ENCODE measurements at places on chromosomes 3 and 15.

DNA sequence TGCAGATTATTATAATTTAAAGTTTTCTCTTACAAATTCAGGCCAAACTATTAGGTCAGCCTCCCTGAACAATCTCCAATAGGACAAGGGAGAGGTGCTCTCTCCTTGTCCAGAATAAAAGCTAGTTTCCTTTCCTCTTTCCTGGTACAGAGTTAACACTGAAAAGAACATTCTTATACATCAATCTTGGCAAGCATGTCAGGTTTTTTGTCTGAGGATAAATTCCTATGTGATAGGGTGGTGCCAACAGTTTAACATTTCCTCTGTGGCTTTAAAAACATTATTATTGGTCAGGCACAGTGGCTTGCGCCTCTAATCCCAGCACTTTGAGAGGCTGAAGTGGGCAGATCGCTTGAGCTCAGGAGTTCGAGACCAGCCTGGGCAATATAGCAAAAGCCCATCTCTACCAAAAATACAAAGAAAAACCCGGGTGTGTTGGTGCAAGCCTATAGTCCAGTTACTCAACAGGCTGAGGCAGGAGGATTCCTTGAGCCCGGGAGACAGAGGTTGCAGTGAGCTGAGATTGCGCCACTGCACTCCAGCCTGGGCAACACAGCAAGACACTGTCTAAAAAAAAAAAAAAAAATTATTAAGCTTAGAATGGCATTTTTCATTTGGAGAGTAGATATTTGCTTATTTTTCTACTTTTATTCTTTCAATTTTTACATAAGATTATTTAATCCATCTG, 13.7 kb upstream of the ULK4 start:
- DNase-seq, result no peak

- DNase-seq, result no peak
Measured at GRCh38 chr3:120652281-120652680, 29.8 kb downstream of the HGD start.

GRCh38 chr15:66440501-66440900, 53.8 kb downstream of the MAP2K1 start:
- no peak for DNase-seq

- no peak for DNase-seq
Measured at GRCh38 chr3:147301781-147302180, 104.6 kb downstream of the ZIC4 start.

GRCh38 chr15:51840692-51841091, 11.2 kb downstream of the TMOD3 start:
- DNase-seq, result no peak

DNA sequence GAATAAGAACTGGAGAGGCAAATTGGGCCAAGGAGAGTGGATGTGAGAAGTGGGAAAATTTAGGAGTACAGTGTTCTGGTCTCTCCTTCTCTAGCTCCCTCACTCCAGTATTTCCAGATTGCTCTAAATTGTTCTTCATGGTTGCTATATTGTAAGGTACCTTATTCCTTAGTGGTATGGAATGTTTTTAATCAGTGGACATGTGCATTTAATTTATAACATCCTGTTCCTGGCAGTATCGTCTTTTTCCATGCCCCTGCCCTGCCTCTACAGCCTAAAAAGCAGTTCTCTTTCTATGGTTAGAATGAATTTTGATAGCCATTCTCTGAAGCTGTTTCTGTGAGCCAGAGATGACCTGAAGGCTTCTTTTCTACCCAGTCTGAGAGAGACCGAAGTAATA, 180.5 kb downstream of the TCF12 start:
- DNase-seq, result no peak

GRCh38 chr3:159583662-159584061, 405.0 kb upstream of the IL12A start:
- DNase-seq, result no peak

GRCh38 chr3:8603115-8603710, 41.4 kb downstream of the SSUH2 start:
- DNase-seq, result no peak

DNA sequence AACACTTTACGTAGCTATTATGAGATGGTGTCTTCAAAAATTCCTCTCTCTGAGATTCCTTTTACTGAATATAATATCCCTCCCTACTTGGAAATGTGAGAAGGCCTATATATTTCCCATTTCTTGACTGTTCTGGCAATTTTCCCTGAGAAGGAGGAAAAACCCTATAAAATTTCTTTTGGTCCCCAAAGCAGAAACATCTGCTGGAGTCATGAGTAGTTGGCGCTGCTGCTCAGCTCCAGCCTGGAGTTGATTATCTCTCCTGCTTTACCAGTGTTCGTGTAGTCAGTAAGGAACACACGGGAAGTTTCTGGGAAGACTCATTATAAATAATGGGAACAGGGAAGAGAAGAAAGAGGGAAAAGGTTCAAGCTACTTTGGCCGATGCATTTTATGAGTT, 680.1 kb downstream of the EPHA3 start:
- no peak for DNase-seq

GRCh38 chr3:126419151-126419703, 24.5 kb downstream of the CFAP100 start:
- no peak for DNase-seq

DNA sequence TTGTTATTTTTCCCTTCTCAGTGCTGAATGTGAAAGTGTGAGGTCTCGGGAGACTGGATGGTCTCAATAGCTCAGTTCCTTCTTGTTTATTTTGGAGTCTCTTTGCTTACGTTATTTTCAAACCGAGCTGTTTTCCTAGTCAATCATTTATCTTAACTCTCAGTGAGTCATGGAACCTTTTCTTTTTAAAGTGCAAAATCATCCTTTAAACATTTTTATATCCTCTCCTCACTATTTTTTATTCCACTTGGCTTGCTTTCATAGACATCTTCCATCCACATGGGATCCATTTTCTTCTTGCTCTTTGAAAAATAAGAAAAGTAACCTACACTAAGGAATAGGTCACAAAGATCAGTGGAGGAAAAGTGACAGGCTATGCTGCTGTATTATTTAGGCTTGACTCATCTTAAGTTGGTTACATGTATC, 497.8 kb downstream of the NAALADL2 start:
- DNase-seq, result no peak

- no peak for DNase-seq
Measured at GRCh38 chr15:20645956-20646355, 104.4 kb upstream of the GOLGA6L6 start.

GRCh38 chr3:169699536-169700050, 36.1 kb upstream of the MECOM start:
- DNase-seq, result no peak

GRCh38 chr3:124034016-124034843, 42.3 kb upstream of the ROPN1 start:
- DNase-seq, result no peak

DNA sequence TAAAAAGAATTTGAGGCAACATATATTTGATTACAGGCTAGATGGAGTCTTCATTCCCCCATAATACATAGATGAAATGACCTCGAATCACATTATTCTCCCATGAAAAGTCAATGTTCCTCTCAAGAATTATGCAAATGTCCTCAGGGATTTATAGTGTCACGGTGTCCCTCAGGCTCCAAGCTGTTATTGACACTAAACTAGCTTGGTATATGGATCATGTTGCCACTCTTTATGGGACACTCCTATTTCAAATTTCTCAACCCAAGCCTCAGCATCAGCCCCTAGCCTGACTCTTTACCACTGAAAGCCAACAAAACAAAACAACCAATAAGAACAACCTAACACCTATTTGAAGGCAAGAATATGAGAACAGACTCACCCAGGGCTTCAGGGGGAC, 139.8 kb downstream of the TPRG1 start:
- DNase-seq, result no peak

- DNase-seq, result no peak
Measured at GRCh38 chr3:169748670-169749069, 16.2 kb downstream of the TERC start.

- no peak for DNase-seq
Measured at GRCh38 chr3:136994772-136995516, 37.2 kb downstream of the IL20RB start.

- DNase-seq, result no peak
Measured at GRCh38 chr15:101310508-101310907, 15.5 kb upstream of the SNRPA1 start.

GRCh38 chr15:73991726-73992593, at the start of gene STOML1:
STOML1 (minus strand) TSS chr15:73992295; CDS start chr15:73992223, 72 bp downstream.
- peak; percentile 91 for DNase-seq

- DNase-seq, result no peak
Measured at GRCh38 chr3:101867511-101867910, 18.2 kb downstream of the NFKBIZ start.

DNA sequence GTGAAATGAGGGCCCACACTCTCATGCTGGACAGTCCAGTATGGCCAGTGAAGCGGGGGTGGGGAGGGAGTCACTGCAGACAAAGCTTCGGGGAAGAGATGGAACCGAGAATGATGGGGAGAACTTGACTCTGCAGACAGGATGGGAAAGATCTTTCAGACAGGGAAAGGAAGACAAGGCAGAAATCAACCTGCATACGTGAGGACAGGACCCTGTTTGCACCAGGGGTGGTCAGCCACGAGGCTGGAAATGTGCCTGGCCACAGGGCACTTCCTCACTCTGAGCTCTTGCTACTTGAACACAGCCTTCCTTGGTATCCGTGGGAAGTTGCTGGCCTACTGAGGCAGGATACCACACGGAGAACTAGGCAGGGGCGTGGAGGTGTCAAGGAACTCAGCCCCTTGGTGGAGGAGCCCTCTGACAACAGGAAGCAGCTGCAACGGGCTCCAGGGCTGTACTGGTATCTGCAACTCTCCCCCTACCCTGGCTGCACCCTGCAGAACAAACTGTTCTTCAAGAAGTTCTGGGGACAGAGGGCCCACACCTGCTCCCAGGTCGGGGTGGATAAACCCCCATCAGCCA, 9.3 kb upstream of the SRP14 start:
- no peak for DNase-seq

- DNase-seq, result no peak
Measured at GRCh38 chr3:141305436-141305835, 62.9 kb upstream of the ZBTB38 start.

DNA sequence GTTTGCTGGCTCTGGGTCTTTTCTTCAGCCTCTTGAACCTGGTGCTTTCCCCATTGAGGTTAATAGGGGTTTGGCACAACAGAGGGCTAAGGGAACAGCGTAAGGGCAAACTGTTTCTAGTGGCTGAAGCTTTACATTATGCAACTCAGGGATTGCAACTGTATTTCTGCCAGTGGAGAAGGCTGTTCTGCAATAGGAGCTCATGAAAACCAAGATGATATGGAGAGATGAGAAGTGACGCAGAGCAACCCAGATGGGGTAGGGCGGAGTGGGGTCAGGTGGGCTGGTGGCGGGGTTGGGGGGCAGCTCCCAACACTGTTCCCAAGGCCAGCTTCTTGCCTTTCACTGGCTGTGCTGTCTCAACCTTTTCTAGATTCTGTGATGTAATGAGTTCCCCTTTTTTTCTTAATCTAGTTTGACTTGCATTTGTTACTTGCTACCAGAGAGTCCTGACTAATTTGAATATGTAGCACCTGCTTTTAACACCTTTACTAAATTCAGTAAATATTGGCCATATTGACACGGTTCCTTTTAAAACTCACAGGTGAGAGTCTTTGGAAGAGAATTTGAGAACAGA, 7.2 kb downstream of the GXYLT2 start:
- DNase-seq, result no peak

DNA sequence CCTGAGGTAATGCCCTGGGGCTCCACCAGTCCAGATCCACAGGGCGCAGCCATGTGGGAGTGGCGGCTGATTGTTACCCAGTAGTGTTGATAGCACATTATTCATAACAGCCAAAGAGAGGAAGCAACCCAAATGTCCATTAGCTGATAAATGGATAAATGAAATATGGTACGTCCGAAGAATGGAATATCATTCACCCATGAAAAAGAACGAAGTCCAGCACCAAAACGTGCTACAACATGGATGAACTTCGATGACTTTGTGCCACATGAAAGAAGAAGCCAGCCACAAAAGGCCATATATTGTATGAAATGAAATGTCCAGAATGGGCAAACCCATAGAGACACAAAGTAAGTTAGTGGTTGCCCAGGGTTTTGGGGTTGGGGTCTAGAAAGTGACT, 6.4 kb downstream of the SMAD6 start:
- no peak for DNase-seq

DNA sequence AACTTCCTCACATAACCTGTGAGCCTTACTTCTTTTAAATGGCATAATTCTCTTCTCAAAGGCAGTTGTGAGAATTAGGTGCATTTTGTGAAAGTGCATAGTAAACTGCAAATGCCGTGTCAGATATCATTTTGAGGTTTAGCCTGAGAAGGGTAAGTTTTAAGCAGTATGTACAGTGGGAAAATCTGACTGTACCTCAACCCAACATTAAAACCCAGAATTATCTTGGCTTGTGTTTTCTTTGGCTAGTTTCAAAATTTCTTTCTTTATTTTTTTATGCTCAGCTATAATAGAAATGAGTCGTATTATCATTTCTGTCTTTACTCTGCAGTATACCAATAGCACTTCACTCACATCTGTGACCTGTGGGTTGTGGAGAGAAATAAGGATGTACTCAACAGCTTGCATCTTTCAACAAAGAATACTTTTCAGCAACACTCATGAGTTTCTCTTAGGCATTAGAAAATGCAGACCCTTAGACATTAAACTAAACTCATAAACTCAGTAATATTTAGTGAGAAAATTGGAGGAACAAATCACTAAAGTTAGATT, 65.7 kb downstream of the RASA2 start:
- no peak for DNase-seq

- no peak for DNase-seq
Measured at GRCh38 chr3:136728918-136729317, 23.3 kb downstream of the STAG1 start.

- no peak for DNase-seq
Measured at GRCh38 chr3:138398791-138399575, 35.4 kb upstream of the ESYT3 start.

DNA sequence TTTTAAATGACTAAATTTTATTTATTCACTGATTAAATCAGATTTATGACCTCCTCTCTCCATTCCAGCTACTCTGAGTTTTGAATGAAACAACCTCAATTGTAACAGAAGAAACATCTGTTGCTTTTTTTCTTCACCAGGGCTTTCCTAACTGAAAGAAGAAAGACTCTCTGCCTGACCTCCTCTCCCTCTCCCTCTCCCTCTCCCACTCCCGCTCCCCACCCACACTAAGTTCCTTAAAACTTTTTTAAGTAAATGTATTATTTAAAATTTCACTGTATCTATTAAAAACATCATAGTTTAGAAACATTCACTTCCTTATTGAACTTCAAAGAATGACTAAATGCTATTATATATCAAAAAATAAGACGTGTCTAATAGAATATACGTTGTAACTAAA, 122.0 kb downstream of the TFDP2 start:
- no peak for DNase-seq

DNA sequence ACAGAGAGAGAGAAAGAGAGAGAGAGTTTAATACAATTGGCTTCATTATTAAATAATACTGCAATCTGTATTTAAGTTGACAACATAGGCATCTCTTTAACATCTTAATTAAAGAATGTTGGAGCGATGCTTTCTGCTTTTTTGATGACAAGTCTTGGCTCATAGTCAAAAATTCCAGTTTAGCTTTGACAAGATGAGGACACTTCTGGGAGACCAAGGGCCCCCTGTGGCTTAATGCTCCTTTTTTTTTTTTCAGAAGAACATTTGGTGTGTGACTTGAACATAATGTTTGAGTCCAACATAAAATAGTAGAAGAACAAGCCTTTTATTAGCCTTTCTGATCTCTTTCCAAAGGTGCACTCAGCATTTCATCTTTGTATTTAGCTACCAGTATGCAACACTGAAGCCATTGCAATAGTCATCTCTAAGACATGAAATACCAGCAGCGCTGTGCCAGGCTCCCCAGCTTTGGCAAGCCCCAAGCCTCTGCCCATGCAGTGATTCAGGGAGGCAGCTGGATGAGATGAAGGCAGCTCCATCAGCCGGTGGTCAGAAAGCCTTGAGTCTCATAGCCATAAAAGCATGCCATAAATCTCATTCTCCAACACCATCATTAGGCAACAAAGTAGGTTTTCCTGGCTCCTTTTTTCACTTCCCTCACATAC, 349.4 kb upstream of the SEMA6D start:
- no peak for DNase-seq

Measured in stimulated activated CD4-positive, alpha-beta T cell treated with anti-CD3 and anti-CD28 coated beads, Interleukin-15, amount 100 ng/mL, for 1 hour (primary cell).